ENCODE measurements at places on chromosomes 5 and 9.

GRCh38 chr5:148927307-148927946 is 101.0 kb downstream of the ADRB2 start:
- no peak for DNase-seq

DNA sequence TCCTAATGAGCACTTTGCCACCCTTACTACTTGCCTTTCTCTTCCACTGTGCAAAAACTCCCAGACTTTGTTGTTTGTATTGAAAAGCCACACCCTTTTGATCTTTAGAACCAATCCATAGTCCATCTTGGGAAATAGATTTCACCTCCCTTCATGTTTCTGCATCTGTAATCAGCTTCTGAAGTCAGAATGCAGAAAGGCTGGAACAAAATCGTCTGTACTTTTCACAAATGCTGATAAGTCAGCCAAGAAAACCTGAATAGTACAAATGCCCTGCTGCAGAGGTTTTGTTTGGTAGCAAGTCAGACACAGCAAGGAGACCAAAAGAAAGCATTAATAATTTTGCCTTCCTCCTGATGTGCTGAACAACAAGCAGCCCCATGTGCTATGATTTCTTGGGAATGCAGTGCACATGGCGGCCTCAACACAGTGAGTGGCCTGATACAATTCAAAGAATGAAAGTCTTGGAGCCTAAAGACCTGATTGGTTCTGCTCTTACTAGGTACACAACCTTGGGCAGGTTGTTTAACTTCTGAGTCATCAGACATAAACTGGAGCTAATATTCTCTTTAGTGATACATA is 59.2 kb upstream of the STK32A start:
- DNase-seq: no peak

DNA sequence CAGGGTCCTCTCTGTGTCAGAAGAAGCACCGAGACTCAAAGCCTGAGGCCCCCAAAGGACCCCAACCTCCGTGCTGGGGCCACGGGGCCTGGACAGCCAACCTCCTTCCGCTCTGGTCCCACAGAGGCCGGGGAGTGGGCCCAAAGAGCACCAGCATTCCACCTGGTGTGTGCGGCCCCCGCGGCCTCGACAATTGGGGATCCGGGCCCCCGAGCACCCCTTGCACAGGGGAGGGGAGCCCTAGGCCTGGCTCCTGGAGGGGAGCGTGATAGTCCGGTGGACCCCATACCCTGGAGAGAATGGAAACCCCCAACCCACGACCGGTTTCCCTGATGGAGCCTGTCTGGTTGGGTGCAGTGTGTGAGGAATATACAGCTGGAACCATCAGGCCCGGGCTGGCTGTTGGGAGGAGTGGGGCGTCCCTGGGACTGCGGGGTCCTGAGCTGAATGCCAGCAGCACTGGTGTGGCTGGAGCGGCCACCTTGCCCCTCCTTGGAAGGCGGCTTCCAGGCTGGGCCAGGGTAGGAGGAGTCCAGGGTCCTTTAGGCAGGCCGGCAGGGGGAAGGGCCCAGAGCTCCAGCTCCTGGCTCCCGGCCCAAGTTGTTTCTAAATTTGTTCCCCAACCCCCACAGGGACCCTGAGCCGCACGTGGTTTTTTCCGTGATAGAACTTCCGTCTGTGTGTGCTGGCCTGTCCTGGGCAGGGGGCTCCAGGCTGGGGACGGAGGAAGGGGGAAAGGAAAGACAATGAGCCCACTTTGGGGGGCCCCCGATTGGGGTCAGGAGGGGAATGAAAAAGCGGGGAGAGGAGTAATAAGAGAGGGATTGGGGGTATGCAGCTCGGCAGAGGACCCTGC is 825 bp upstream of the TOR4A start:
- no peak for DNase-seq

DNA sequence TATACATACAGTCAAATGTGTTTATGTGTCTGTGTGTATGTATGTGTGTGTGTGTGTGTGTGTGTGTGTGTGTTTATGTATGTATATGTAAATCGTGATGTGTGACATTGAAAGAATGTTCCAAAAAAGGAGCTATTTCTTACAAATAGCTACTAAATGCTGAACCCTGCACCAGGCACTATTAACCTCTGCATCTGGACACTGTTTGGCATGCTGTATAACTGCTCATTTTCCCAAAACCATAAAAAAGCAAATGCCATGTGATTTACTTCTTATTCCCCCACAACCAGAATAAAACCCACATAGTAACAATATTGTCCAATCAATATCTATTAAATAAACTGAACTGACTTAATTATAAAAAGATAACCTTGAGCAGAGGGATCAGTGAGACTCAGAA is 91.1 kb downstream of the NR6A1 start:
- DNase-seq: no peak

GRCh38 chr5:147751156-147751830 is 31.2 kb downstream of the JAKMIP2 start:
- DNase-seq: peak; percentile 88

DNA sequence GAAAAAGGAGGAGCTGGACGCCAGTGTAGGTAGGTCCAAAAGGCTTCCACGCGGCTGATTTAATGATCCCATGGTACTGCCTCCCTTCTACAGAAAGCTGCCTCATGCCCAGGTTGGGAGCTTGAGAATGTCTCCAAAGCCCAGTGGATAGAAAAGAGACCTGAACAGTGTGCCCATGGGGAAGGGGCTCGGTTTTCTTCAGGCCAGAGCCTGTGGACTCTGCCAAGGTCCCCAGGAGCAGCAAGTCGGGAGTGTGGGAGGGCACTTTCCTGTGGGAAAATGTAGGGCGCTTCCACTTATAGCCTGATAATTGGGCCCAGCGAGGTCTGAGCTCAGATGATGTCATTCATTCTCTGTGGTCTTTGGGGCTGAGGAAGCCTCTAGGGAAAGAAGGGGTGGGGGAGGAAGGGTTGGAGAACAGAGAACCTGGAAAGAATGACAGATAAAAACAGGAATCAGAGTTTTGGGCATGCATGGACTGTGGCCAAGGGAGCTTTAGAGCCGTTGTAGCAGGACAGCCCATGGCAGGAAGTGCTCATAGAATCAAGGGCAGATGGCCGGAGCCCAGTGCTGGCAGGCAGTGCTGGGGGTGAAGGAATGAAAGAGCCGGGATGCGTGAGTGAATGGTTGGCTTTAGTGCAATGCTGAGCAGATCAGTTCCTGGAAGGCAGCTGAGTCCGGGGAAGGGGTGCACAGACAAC is 42.5 kb upstream of the SH3PXD2B start:
- no peak for DNase-seq

Measured in NCI-H1105 treated with DMSO at 0.1 percent for 48 hours (cell line).